ENCODE measurements at places on chromosomes 16 and 17. TPM values are rescaled to one million over a fixed set of nuclear protein-coding genes. Genes with fewer than 3 reads are reported as not detected.
A peak's percentile ranks its signal among the peaks of the same experiment; 100 is the strongest.

HASPIN gene
- 24.6 TPM for total RNA-seq

PRR29 gene
- total RNA-seq: 0.93 TPM

TCAP gene
- total RNA-seq: 0.78 TPM

FHOD1 gene
- 79.9 TPM for total RNA-seq

ULK2 gene
- total RNA-seq: 5.8 TPM

NUPR1 gene
- total RNA-seq: not detected

APOBR gene
- total RNA-seq: 5.5 TPM

SULT1A2 gene
- total RNA-seq: 0.68 TPM

KRT20 gene
- not detected for total RNA-seq

SIRT7 gene
- total RNA-seq: 30.1 TPM

GUCY2D gene
- not detected for total RNA-seq

GALR2 gene
- 2.5 TPM for total RNA-seq

HCRT gene
- not detected for total RNA-seq

ABR gene
- 35.1 TPM for total RNA-seq

SMPD3 gene
- 0.06 TPM for total RNA-seq

CTRB1 gene
- not detected for total RNA-seq

CACNA1G gene
- total RNA-seq: 0.06 TPM

RDM1 gene
- 5.6 TPM for total RNA-seq

DNA sequence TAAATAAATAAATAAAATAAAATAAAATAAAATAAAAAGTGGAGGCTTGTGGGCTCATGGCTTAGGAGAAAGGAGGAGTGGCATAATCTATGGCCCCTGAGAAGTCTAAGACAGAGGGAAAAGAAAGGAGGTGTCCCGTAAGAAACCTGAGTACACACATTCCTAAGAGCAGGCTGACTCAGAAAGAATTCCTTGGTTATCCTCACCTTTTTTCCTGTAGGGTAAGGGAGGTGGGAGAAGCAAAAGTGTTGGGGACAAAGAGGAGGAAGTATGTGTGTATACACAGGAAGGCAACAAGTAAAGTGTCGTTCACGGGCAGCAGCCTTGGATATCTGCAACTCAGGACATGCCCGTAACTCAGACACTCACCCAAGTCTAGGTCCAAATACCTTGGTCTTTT, 29.3 kb downstream of the MARF1 start:
- DNase-seq: no peak

- DNase-seq: no peak
Observed at GRCh38 chr17:2202302-2202995, 101.1 kb downstream of the SMG6 start.

DNA sequence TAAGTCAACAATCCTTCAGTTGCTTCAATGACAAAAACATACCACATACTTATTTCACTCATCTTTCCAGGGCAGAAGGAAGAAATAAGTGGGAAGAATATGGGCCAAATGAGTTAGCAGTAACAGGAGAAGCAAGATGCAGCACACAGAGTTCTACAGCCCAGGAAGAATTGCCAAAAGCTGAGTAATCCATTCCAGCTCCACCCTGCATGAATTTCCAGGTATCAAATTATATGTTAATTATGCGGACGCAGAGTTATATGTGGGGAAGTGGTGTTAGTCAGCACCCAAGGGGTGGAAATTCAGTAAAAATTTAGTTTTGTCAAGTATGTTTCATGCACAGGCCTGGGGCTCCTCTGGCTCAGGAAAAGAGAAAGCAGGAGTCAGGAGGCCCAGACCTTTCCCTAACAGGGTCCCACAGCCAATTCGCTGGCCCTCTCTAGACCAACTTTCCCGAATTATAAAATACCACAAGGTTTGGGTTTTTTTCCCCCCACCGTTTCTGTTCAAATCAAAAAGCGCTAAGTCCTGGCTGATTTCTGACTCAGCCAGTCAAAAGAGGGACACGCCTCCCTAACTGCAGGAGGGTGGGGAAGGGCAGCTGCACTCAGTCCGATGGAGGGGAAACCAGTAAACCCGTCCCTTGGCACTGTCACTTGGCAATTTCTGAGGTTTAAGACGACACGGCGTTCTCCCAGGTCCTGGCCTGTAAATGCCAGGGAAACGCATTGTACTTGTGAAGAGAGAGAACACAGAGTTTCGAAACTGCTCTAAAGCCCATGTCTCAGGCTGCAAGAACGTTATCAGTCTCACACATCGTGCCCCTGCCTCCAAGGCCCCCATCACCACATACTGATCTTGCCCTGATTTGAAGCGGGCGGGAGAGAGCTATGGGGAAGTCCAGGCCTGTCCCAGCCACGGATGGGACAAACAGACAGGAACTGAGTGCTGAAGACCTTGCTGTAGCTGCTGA, 58.1 kb downstream of the ZFHX3 start:
- DNase-seq: no peak

DNA sequence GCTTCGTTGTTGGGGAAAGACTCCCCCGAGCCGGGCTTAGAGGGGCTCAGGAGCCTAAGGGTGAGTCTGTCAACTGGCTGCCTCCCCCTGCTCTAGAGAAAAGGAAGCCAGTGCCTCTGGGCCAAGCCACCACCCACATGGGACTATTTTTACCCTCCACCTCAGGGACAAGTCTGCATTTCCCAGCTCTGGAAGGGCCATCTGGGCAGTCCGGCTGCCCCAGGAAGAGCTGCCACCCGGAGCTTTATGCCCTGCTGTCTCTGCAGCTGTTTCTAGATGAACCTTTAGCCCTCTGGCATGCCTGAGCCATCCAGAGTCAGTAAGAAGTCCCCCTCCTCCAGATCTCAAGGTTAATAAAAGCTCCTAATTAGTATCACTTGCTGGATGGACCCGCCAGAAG, 5.3 kb upstream of the RPRML start:
- DNase-seq: no peak

DNA sequence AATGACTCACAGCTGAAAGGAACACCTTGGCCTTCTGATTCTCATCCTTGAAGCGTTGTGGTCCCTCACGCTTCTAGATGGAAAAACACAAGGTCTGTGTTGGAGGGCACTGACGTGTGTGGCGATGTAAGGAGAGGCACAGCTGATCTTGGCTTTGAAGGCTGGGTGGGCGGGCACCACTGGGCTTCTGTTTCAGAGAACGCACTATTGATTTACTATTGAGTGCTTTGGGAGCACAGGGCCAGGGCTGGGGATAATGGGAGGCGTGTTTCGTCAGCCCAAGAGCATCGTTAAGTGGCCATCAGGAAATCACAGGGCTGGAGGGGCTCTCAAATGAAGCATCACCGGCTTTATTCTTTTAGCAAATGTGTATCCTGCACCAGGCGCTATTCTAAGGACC, 70.7 kb downstream of the CMIP start:
- no peak for DNase-seq

- DNase-seq: no peak
Observed at GRCh38 chr16:3158026-3158509, 23.2 kb downstream of the ZNF213 start.

DNA sequence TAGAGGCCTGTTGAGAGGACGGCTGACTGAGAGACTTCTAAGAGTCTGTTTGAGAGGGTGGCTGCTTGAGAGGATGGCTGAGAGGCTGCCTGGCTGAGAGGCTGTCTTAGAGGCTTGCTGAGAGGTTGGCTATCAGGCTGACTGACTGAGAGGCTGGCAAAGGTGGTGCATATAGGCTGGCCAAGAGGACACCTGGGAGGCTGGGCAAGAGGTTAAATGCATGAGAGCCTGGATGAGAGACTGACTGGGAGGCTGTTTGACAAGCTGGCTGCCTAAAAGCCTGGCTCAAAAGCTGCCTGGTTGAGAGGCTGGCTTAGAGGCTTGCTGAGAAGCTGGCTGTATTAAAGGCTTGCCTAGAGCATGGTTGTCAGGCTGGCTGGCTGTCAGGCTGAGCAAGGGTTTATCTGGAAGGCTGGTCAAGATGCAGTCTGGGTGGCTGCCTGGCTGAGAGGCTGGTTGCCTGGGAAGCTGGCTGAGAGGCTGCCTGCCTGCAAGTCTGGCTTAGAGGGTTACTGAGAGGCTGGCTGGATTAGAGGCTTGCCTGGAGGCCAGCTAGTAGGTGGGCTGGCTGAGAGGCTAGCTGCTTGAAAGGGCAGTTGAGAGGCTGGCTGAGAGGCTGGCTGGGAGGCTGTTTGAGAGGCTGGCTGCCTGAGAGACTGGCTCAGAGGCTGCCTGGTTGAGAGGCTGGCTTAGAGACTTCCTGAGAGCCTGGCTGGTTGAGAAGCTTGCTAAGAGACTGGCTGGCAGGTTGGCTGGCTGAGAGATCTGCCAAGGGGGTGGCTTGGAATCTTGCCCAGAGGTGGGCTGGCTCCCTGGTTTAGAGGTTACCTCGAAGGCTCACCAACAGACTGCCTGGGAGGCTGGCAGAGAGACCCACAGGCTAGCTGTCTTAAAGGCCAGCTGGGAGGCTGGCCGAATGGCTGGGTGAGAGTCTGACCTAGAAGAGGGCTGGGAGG, 38.3 kb upstream of the ACSM2B start:
- DNase-seq: no peak

GRCh38 chr16:11273721-11274324, 394 bp upstream of the PRM3 start:
- DNase-seq: no peak

GRCh38 chr17:83069931-83070742, 9.3 kb upstream of the METRNL start:
- DNase-seq: no peak

GRCh38 chr17:31869797-31870568, 10.9 kb upstream of the COPRS start:
- DNase-seq: no peak

DNA sequence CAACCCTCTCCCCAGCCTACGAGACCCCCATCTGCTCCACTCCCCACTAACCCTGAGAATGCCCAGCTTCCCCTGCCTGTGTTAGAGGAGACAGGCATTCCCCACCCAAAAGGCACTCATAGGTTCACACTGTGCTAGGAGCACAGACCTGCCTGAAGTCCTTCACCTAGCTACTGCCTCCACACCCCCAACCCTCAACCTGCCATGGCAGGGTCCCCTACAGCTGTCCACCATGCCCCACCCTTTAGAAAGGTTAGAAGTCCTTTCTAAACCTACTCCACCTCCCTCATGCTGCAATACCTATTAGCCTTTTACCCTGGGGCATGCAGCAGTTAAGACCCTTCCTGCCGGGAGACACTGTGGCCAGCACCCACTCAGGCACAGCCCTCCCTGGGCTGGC, 9.1 kb downstream of the SRCIN1 start:
- DNase-seq: no peak

- no peak for DNase-seq
Observed at GRCh38 chr16:47316442-47317015, 144.3 kb downstream of the ITFG1 start.

DNA sequence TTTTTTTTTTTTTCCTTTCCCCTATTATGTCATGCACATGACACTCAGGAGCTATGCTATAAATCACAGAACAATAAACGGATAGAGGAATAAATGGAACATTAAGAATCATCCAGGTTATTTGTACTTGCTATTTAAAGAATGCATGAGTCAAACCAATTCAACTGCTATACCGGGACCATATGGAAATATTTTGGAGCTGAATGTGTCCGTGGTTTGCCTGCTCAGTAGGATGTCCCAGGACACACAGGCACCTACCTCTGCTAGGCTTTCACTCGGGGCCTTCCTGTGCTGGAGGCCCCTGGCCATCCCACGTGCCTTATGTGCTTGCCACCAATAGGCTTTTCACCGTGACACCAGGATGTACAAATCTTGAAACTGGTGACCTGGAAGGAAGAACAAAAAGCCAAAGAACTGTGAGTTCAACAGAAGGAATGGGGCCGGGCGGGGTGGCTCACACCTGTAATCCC, 15.3 kb upstream of the SEC14L1 start:
- DNase-seq: no peak

GRCh38 chr16:66207883-66208265, 158.6 kb upstream of the CDH5 start:
- DNase-seq: no peak

DNA sequence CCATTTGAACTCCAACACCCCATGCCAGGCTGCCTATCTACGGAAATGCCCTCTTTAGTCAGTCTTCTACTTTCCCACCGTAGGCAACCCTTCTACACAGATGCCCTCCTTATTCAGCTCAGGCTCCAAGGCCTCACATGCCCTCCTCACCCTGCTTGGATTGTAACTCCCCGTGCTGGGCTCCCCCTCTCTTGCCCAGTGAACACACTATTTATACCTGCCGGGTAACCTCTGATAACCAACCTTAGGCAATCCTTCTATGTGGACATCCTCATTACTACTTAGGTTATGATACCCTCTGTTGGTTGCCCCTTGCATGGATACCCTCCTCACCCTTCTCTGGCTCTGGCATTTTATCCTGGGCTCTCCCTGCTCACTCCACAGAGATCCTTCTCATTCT, 50.3 kb downstream of the NFAT5 start:
- DNase-seq: no peak

- no peak for DNase-seq
Observed at GRCh38 chr16:1175566-1176279, 22.8 kb downstream of the CACNA1H start.

- no peak for DNase-seq
Observed at GRCh38 chr16:46924402-46924801, 40.2 kb downstream of the GPT2 start.

DNA sequence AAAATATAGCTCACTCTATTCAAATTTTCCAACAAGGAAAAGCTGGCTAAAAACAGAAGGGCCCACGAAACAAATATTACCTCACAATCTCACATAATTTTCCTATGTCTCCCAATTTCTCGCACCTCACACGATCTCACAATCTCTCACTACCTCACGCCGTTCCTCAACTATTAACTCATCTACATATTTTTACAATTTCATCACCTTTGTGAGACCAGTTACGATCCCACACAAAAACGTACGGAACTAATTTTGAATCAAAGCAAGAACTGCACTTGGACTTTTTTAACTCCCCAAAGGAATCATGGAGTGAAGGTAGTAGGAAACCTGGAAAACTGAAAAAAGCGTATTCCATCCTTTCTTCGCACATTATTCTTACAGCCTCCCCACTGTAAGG, 1.1 kb downstream of the CBX1 start:
- no peak for DNase-seq

DNA sequence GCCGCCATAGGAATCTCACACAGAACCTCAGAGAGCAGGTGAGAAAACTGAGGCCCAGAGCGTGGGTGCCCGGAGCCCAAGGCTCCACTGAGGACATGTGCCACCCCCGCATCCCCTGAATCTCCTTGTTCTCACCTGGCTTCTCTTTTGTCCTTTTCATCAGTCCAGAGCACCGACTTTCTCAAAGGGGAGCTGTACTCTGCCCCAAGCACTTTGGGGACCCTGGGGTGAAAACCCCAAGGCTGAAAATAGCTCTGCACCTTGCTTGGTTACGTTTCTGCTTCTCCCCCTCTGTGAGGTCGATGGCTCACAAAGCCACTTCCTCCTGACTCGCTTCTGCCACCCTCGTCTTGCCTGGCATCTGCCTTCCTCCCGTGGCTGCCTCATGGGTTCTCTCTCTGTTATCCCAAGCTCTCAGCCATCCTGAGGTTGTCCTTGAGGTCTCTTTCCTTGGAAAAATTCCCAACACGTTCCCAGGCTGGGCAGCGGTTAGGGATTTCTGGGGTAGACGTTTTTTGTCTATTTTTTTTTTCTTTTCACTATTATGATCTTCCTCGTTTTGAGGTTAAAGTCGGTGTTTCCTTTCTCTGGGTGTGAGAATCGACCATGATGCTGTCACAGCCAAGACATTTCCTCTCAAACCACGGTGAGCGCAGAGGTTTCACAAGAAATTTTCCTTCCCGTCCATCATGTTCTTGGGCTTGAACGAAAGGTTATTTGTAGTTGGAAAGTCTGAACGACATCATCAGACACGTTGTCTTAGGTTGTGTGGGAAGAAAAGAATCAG, 37.2 kb downstream of the IRF8 start:
- peak; percentile 84 for DNase-seq

- DNase-seq: no peak
Observed at GRCh38 chr17:22142091-22142490, 449.8 kb downstream of the KCNJ18 start.
